ENCODE measurements at places on chromosomes 4 and X.

- peak; percentile 8 for DNase-seq
These were observed 60.4 kb upstream of the TAF9B start for GRCh38 chrX:78199851-78200250.

- no peak for DNase-seq
These were observed 477 bp downstream of the FGF5 start for GRCh38 chr4:80266902-80267380.

DNA sequence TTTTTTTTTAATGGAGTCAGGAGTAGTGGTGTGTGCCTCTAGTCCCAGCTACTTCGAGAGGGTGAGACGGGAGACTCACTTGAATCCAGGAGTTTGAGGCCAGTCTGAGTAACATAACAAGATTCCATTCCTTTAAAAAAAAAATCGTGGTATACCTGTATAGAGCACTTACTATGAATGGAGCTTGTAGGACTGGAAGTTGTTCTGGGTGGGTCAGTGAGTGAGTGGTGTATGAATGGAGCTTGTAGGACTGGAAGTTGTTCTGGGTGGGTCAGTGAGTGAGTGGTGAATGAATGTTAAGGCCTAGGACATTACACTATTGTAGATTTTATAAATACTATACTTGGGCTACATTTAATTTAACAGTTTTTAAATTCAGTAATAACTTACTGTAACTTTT lies 2.9 kb upstream of the SLC10A7 start:
- DNase-seq, result no peak

GRCh38 chr4:95289028-95289634 lies 259.6 kb downstream of the UNC5C start:
- no peak for DNase-seq

DNA sequence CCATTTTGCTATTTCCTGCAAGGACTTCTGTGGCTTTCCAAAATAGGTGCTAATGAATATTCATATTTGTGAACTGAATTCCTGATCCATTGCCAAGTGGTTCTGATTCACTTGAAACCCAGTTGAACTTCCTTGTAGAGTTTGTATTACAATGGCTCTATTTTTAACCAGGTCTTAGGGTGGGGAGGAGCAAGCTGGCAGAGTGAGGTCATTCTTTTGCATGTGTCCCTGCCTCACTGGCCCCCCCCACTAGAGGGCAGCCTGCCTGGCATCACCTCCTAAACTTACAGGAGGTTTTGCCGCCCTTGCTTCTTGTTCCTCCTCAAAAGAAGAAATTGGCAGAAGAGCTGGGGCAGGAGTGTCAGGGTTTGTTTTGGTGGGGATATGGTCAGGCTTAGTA lies 10.5 kb downstream of the PTTG2 start:
- peak; percentile 21 for DNase-seq
